ENCODE measurements at places on chromosomes 5 and 9.

DNA sequence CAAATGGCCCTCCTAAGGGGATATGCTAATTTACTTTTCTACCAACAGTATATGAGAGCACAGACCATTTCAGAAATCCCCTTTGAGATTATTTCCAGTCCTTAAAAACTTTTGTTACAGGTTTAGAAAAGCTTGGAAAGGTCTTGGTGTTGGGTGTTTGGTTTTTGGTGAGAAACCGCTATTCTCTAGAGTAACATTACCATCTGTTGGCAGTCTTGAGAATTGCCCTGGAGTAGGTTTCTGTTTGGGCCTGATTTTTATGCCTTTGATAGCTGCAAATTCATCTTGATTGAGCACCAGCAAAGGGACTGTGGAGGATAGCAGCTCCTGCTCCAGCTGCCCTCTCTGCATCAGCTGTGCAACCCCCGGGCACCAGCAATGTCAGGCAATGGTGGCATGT is 8.0 kb downstream of the NUDT2 start:
- peak; percentile 38 for DNase-seq

DNA sequence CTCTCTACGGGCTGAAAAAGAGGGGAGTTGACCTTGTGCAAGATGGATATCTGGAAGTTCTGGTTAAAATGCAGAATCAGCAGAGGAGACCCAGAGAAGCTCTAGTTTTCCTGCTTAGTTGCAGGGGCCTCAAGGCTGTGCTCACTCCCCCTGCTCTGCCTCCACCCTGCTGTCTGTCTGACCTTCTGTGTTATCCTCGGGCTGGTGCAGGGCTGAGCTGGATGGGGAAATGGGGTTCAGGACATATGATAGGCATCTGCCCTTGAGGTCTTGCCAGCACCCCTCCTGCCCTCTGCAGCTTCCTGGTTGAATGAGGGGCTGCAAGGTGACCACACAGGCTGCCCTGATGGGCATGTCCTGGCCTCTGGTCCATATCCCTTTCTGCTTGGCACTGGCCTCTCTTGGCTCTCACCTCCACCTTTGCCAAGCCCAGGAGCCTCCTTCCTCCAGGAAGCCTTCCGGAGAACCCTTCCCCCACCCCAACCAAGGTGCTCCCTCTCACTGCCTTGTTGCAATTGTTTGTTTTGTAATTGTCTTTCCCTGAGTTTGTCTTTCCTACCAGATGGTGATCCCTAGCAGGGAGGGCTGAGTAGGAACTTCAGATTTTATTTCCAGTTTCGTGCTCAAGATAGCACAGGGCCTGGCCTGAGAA is 1.3 kb downstream of the TMEM268 start:
- DNase-seq, result no peak

GRCh38 chr9:74066128-74066527 is 431.0 kb upstream of the RORB start:
- DNase-seq, result no peak

GRCh38 chr9:14317667-14318320 is 3.9 kb upstream of the NFIB start:
- no peak for DNase-seq

DNA sequence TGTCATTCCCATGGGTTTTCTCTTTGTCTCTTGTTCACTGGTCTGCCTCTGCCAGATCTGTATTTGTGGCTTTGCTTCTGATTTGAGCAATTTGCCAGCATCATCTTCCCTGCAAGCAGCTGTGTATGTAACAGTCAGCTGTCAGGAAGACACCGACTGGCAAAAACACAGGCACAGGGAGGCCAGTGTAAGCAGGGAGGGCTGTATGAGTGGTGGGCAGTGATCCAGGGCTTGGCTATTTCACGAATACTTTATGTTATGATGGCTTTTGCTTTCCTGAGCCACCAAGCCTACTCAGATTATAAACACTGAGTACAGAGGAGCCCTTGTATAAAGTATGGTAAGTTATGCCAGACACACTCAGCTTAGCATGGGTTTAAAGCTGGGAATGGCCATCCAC is 11.6 kb downstream of the BNIP1 start:
- DNase-seq, result no peak

GRCh38 chr5:3343211-3343610 is 252.4 kb upstream of the IRX1 start:
- DNase-seq, result no peak

DNA sequence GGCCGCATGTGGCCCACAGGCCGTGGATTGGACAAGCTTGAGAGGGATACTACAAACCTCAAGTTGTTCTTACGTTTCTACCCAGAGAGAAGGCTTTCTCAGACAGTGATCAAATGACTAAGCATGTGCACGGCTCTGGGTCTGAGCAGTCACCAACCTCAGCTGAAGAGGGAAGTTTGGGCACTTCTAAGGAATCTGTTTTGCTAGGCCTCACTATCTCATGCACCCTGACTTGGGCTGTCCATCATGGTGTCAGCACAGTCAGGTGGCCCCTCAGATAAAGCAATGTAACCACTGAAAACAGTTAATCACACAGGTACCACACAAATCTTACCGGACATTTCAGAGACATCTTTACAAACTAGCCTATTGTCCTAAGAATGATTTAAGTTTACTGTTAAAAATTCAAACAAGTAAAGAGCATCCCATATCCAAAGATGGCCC is 24.6 kb downstream of the CSF2 start:
- DNase-seq, result peak; percentile 31

DNA sequence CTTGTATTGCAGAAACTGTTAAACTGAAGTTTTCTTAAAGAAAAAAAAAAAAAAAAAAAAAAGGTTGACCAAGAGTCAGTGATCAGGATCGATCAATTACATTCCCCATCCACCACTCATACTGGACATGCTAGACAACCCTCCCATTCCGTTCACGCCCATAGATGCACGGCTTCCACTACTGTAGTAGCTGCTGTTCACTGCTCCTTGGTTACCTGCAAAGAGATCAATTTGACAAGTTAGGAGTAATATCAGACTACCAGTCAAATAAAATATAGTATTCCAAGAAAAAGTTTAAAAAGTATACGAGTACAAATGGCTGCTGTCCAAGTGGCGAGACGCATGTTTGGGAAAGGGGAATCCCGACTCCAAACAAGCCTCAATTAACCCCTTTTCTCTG is 8.7 kb downstream of the HNRNPH1 start:
- no peak for DNase-seq

- no peak for DNase-seq
These were observed 756.1 kb downstream of the DNAH5 start for GRCh38 chr5:13188371-13188770.

- DNase-seq, result no peak
These were observed 179.0 kb upstream of the PPP1R26 start for GRCh38 chr9:135300346-135301141.

DNA sequence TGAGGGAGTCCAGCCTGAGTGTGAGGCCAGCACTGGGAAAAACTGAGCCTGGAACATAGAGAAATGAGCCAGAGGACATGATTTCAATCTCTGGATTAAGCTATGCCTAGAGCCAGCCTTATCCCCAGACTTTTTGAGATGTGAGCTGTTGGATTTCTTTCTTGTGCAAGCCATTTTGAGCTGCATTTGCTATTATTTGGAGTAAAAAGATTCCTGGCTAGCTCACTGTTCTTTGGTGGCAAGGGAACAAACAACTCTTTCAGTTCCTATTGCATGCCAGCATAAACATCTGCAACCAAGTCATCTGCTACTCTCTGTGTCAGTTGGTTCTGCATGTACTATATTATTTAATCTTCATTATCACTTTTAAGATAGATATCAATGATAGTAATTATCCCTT is 70.1 kb upstream of the MAN2A1 start:
- no peak for DNase-seq

DNA sequence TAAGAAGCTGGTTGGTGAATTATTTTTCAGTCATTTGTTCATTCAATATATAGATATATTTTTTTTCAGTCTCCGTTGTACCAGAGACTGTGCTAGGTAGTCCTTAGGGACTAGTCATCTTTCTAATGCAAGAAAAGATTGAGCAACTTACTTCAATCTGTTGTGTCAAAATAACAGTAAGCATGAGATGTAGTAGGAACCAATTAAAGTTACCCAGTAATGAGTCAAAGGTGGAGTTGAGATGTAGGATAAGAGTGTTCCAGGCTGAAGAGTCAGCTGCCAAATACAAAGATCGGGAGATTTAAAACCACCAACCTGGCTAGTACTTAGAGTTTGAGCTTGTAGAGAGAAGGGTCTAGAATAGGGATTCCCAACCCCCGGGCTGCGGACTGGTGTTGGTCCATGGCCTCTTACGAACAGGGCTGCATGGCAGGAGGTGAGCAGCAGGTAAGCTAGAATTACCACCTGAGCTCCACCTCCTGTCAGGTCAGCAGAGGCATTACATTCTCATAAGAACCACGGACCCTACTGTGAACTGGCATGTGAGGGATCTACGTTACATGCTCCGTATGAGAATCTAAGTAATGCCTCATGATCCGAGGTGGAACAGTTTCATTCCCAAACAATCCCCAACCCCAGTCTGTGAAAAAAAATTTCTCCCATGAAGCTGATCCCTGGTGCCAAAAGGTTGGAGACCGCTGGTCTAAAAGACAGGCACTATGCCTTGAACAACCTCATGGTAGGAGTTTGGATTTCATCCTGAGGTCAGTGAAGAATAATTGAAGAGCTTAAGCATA is 1241.5 kb upstream of the WWC1 start:
- no peak for DNase-seq

- no peak for DNase-seq
These were observed 32.9 kb downstream of the NDST1 start for GRCh38 chr5:150540615-150541396.
